Mesenteric fat pad (tissue), 1 donor: ENCODE measurements at places on chromosomes 3 and 15. TPM values are rescaled to one million over a fixed set of nuclear protein-coding genes. Genes with fewer than 3 reads are reported as not detected.

Gene RNU5B-1
- 29.8 TPM for total RNA-seq

Gene TTC21A
- total RNA-seq: 3.1 TPM

Gene GOLGA8G
- not detected for total RNA-seq

Gene NEDD4
- 16.1 TPM for total RNA-seq

Gene VPS13C
- 66.7 TPM for total RNA-seq

Gene CASR
- not detected for total RNA-seq

Gene EPHB1
- total RNA-seq: 1.9 TPM

GRCh38 chr3:99023590-99024192 is 122.2 kb upstream of the DCBLD2 start:
- no peak for DNase-seq

GRCh38 chr3:69197922-69198530 is 75.6 kb upstream of the LMOD3 start:
- no peak for DNase-seq

DNA sequence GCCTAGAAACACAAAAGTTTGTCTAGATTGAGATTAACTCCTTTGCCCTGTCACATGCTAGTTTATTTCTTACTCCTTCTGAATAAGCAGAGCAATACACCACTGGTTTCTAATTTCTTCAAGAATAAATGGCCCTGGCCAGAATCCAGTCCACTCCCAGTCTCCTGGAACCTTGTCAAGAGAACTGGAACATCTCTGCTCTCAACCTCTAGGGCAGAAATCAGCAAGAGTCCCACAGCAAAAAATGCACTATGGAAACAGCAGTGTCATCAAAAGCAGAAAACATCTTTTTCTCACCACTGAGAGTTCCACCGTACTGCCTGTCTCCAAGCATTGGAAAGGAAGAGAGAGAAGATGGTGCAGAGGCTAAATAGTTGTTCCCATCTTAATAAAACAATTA is 35.9 kb upstream of the PPP2R3A start:
- DNase-seq: no peak

GRCh38 chr3:97350971-97351370 is 413.6 kb upstream of the ARL6 start:
- no peak for DNase-seq

GRCh38 chr3:126644615-126645014 is 10.3 kb downstream of the TXNRD3 start:
- no peak for DNase-seq

GRCh38 chr3:65485826-65486469 is 552.8 kb downstream of the MAGI1 start:
- DNase-seq: no peak

DNA sequence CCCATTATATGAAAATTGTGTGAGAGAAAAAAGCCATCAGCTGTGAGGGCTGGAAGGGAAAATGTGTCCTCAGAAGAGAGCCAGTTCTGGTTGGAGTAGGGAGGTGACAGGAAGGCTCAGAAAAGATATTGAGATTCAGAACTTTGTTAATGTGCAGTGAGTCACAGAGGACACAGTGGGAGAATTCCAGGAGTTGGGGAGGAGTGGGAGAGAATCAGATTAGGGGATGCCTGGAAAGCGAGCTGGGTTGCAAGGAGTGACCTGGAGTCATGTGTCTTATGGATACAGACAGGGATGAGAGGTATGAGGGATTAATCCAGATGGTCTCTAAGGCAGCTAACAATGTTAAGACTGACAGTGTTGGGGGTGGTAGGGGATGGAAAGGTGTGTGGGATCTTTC is 67.5 kb downstream of the CHST2 start:
- DNase-seq: no peak

- DNase-seq: no peak
Measured at GRCh38 chr3:15940641-15941040, 142.9 kb upstream of the ANKRD28 start.

DNA sequence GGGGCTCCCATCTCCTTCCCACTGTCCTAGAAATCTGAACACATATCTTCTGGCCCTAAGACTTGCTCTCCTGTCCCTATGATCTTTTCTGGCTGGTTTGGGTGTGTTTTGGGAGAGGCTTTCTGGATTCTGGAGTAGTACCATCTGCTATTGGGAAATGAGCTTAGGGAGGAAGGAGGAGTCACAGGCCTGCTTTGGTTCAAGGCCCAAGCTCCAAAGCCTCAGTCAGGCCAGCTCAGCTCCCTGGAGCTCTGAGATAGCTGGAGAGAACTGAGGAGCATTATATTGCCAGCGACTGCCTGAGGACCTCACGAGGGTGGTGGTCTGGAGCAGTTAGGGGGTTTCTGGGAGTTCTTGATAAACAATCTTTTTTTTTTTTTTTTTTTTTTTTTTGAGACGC is 18.7 kb downstream of the RASGRF1 start:
- DNase-seq: no peak
